ENCODE measurements at places on chromosomes 2 and 18. TPM values are rescaled to one million over a fixed set of nuclear protein-coding genes. Genes with fewer than 3 reads are reported as not detected.

- DNase-seq, result no peak
These were observed 75.2 kb downstream of the VIT start for GRCh38 chr2:36771671-36772070.

GRCh38 chr2:238059505-238059904, 1.3 kb upstream of the SCLY start:
- DNase-seq, result no peak

The FBXO41 gene
- polyA plus RNA-seq, result 1.5 TPM

DNA sequence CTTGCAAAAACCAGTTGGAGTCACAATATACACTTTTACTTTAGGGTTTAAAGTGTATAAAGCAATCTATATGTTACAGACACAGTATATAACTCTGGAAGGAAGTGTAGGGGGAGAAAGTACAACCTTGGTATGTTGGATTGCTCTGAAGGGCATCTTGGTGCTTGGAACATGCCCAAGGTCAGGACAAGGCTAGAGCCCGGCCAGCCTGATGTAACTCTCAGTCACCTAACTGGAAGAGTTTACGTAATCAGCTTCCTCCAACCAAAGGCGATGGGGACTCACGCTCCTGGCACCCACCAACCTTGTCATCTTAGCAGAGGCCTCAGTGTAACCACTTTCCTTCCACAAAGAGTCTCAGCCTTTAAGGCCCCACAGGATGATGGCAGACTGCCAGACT, 181.1 kb upstream of the ACAA2 start:
- no peak for DNase-seq

The SERPINB2 gene
- not detected for polyA plus RNA-seq

- DNase-seq, result no peak
These were observed 151.9 kb upstream of the CWC22 start for GRCh38 chr2:180158961-180159360.

DNA sequence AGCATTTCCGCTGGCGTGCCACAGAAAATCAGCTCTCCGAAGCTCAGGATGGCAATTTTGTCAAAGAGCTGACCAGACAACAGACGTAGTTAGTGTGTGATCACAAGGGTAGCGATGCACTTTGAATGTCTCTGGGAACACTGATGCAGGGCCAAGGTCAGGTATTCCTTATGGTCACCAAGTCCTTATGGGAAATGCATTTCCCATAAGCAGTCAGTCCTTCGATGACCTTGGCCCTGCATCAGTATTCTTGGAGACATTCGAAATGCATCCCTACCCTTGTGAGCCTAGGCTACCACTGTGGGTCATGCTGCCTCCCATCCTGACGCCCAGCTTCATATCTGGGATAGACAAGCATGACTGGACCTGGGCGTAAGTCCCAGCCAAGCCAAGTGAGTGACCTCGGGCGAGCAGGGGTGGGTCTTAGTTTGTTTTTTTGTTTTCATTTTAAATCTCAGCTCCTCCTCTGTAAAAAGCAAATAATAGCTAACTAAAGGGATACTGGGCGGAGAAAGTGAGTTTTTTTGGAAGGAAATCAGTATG, 13.6 kb downstream of the ABCG5 start:
- no peak for DNase-seq

GRCh38 chr18:35406666-35407065, 29.5 kb upstream of the ZNF396 start:
- no peak for DNase-seq

DNA sequence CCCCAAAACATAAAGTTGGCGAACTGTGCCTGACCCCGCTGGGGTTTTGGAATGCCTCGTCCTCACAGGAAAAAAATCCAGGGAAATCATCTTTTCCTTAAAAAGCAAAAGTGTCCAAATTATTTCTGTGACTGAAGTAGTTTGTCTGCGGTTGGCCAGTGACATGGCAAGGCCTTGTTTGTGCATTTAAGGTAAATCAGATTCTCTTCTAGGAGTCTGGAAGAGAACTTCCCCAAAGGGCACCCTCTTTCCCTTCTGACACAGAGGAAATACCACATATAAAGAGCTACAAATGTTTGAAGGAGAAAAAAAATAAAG, 737 bp upstream of the CYB5A start:
- DNase-seq, result no peak

The ATP6V1C2 gene
- not detected for polyA plus RNA-seq

GRCh38 chr2:172964511-172965139, 111.0 kb upstream of the MAP3K20 start:
- no peak for DNase-seq

The GPR35 gene
- polyA plus RNA-seq, result 0.20 TPM

The NT5C1B gene
- 0.39 TPM for polyA plus RNA-seq

- DNase-seq, result no peak
These were observed 498.5 kb downstream of the DPP10 start for GRCh38 chr2:114940785-114941458.

GRCh38 chr2:29227935-29228675, 112.9 kb downstream of the CLIP4 start:
- DNase-seq, result no peak

DNA sequence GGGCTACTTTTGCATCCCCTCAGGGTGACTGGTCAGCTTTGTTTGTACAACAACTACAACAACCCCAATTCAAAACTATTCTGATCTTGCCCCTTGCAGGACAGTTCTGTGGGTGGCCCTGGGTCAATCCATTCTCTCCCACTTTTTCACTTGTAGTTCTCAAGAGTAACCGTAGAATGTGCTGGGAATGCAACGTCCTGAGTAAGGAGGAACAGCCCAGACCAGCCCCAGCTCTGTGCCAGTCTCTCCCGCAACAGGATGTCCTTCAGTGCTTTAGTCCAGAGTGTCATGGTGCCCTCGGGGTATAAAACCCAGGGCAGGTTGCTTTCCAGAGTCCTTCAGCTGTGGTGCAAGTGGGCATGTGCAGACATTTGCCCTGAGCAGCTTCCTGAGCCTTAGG, 22.1 kb upstream of the TEX51 start:
- DNase-seq, result no peak

DNA sequence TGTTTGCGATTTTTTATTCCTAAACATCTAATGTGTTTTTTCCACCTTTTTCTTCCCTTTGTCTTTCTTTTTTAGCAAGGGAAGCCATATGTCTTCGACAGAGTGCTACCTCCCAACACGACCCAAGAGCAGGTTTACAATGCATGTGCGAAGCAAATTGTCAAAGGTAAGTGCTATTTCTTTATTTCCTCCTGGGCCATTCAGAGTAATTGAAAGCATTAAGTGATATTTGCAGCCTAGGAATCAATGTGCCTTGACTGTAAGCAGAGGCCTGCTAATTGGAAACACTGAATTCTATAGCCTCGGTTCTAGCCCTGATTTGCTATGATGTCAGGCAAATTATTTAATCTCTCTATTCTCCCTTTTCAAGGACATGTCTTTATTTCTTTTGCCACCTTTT, 47.0 kb downstream of the KIF5C start:
- no peak for DNase-seq

DNA sequence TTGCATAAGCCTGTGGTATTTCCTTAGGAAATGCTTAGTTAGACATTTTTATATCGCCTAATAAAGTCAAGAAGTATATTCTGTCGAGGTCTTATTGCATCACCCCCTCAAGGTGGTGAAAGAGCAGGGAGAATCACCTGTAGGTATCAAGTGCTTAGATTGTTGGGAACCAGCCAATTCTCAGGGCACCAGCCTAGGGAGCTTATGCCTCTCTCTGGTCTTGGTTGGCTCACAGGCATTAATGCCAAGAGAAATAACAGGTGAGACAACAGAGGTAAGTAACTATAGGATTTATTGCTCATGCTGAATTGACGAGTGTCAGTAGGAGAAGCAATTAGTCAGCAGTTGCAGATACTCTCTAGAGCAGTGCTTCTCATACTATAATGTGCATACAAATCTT, 663.3 kb upstream of the ZNF804A start:
- no peak for DNase-seq

The AP1S3 gene
- polyA plus RNA-seq, result 0.53 TPM

The PCBP1 gene
- 178 TPM for polyA plus RNA-seq

- no peak for DNase-seq
These were observed 11.8 kb upstream of the PROC start for GRCh38 chr2:127406454-127406853.

GRCh38 chr2:7709907-7710306, 792.7 kb downstream of the RNF144A start:
- DNase-seq, result no peak

DNA sequence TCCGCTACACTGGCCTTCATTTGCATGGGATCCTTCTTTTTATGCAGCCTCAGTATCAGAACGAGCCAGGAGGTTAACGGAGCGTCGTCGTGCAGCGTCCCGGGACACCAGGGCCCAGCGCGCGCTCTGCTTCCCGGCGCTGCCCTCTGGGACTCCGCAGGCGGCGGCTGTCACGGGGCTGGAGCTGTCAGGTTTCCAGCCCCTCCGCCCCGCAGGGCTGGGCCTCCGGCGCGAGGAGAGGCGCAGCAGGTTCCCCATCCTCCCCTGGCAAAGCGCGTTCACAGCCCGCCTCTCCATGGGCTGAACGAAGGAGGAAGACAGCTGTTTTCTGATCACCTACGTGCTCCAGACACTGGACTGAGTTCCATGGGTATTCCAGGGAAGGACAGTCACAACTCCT, 12.5 kb upstream of the PAX8 start:
- no peak for DNase-seq

The HTR2B gene
- polyA plus RNA-seq, result 0.09 TPM

DNA sequence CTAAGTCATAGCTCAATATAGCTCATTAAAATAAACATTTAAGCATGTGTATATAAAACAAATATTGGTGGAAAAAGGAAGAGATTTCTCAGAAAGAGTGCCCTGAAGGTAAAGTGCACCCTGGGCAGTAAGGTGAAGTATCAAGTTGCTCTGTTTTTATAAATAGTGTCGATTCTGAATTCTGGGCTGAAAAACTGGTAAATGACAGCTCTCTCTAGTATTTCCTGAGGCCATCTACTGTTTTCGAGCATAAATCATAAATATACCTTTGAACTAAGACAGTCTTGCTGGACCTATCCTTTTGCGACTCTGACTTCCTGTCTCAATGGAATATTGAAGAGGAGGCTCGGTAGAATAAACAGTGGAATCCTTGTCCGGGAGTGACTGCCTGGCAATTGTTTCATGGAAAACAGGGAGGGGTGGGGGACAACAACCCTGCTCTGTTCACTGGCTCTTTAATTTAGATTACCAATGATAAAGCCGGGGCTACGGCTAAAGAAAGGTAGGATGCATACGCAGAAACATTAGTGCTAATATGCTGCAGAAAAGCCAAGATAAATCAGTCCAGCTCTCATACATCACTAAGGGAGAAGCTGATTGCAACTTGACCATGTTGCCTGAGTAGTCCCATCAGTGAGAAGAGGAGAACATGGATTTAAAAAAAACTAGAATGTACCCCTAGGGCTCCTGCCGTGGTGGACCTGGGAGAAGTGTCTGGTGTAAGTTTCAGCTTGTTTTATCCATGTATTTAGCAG, 124.1 kb downstream of the RAPGEF4 start:
- DNase-seq, result no peak

GRCh38 chr2:73218298-73218697, 4.3 kb downstream of the SMYD5 start:
- no peak for DNase-seq

The TEX44 gene
- not detected for polyA plus RNA-seq

GRCh38 chr2:236627841-236628240, 58.2 kb downstream of the ACKR3 start:
- no peak for DNase-seq

DNA sequence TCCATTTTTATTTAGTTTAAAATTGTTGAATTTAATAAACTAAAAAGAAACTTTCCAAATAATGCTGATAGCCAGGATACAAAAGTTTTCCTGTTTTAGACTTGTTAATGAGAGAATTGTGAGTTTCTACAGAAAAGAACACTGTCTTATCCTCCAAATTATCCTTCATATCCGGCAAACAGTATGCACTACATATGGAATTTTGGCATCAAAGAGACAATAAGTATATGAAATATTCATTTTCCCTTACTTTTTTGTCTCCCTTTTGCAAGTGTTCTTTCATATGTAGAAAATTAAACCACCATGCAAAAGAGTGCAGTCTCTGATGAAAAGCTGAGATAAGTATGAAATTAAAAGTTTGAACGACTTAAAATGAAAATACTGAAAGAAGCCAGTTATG, 159.4 kb downstream of the UBE2E3 start:
- no peak for DNase-seq

DNA sequence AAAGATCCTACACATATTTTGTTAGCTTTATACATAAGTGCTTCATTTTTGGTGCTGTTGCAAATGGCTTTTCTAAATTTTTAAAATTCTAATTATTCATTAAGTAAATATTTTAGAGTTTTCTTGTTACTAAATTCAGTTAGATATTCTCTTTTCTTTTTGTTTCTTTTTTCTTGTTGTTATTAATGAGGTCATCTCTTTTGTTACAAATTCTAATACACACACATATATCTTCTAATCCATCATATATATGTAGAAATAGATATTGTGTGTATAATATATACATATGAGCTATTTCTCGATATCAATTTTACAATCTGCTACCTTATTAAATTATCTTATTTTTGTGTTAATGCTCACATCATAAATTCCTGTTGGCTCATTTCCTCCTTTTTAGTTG, 255.9 kb downstream of the GALR1 start:
- no peak for DNase-seq

The UBXN4 gene
- polyA plus RNA-seq, result 103 TPM

- DNase-seq, result no peak
These were observed 563.8 kb downstream of the TDRD15 start for GRCh38 chr2:21687589-21687988.

DNA sequence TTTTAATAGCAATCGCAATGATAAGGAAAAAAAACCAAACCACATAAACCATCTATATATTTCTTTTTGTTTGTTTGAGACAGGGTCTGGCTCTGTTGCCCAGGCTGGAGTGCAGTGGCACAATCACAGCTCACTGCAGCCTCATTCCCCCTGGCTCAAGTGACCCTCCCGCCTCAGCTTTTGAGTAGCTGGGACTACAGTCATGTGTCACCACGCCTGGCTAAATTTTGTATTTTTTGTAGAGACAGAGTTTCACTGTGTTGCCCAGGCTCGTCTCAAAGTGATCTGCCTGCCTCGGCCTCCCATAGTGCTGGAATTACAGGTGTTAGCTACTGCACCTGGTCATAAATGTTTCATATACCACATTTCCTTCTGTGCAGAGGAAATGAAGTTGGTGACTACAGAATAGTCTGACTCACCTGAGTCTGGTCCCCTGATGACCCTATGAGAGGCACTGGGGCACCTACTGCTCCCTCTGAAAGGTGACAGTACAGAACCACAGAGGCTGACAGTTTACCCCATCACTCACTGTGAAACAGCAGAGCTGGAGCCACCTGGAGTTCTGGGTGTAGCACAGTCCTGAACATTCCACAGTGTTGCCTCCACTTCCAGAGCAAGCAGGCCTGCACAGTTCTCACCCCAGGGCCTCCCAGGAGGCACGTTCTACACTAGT, 183.7 kb upstream of the PXDN start:
- DNase-seq, result no peak

The HDHD2 gene
- 58.7 TPM for polyA plus RNA-seq

DNA sequence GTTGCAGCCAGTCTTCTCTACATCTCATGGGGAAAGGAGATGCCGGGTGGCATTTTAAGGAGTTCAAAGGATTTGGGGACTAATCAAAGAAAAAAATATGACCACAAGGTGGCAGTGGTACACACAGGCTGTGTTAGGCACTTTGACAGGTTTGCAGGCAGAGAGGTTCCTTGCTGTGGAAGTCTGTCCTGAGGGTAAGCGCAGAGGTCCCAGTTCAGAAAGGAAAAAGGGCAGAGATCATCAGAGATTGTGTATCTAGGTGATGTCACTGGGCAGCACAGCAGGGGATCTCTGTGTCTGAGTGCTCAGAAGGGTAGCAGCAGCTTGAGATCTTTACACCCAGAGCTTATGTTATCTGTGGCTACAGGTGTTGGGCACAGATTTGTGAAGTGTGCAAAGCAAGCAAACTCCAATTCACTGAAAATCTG, 231.4 kb downstream of the LRRTM1 start:
- peak; percentile 13 for DNase-seq

- DNase-seq, result no peak
These were observed 75.4 kb upstream of the LRATD1 start for GRCh38 chr2:14557111-14557510.

The MC2R gene
- not detected for polyA plus RNA-seq

The FEV gene
- polyA plus RNA-seq, result not detected

Measured in naive thymus-derived CD4-positive, alpha-beta T cell (primary cell).